ENCODE measurements at places on chromosomes 11 and 22. TPM values are rescaled to one million over a fixed set of nuclear protein-coding genes. Genes with fewer than 3 reads are reported as not detected.

FIBIN gene
- total RNA-seq, result 278 TPM

PRAME gene
- not detected for total RNA-seq

APLNR gene
- 4.3 TPM for total RNA-seq

SLC25A18 gene
- not detected for total RNA-seq

TRIM48 gene
- total RNA-seq, result not detected

MPPED2 gene
- total RNA-seq, result 16.0 TPM

KCNJ4 gene
- total RNA-seq, result not detected

CRYBA4 gene
- not detected for total RNA-seq

PATE4 gene
- not detected for total RNA-seq

CTSW gene
- total RNA-seq, result 1.6 TPM

UPK3A gene
- not detected for total RNA-seq

APOC3 gene
- not detected for total RNA-seq

FIBP gene
- 111 TPM for total RNA-seq

MMP7 gene
- total RNA-seq, result not detected

DEPDC7 gene
- total RNA-seq, result 1.1 TPM

MS4A18 gene
- total RNA-seq, result not detected

KRTAP5-2 gene
- total RNA-seq, result not detected

CLCF1 gene
- 27.1 TPM for total RNA-seq

RFPL2 gene
- total RNA-seq, result not detected

GAL gene
- not detected for total RNA-seq

MRPL23 gene
- total RNA-seq, result 136 TPM

MOGAT2 gene
- not detected for total RNA-seq

APOA4 gene
- 0.99 TPM for total RNA-seq

C11orf16 gene
- total RNA-seq, result not detected

ROM1 gene
- 12.6 TPM for total RNA-seq

MMP13 gene
- total RNA-seq, result not detected

CRY2 gene
- total RNA-seq, result 54.4 TPM

KCNA4 gene
- not detected for total RNA-seq

VSIG2 gene
- total RNA-seq, result 2.7 TPM

GATD1 gene
- 32.5 TPM for total RNA-seq

FANCF gene
- total RNA-seq, result 7.4 TPM

TRIM51 gene
- not detected for total RNA-seq

TRIM49B gene
- not detected for total RNA-seq

ANO3 gene
- 0.71 TPM for total RNA-seq

CNIH2 gene
- not detected for total RNA-seq

PIWIL4 gene
- total RNA-seq, result 11.5 TPM

KCNJ11 gene
- total RNA-seq, result 2.7 TPM

PANX1 gene
- 29.6 TPM for total RNA-seq

CHRM4 gene
- total RNA-seq, result not detected

OR4C13 gene
- not detected for total RNA-seq

NTM gene
- total RNA-seq, result not detected

MUC5B gene
- total RNA-seq, result not detected

PIH1D2 gene
- total RNA-seq, result 2.2 TPM

UPB1 gene
- 1.5 TPM for total RNA-seq

SELENOO gene
- 41.0 TPM for total RNA-seq

ACRV1 gene
- not detected for total RNA-seq

SLC17A6 gene
- total RNA-seq, result not detected

RAB3IL1 gene
- 45.4 TPM for total RNA-seq

All from thoracic aorta (tissue), 2 donors.